ENCODE measurements at places on chromosomes 1 and 21. TPM values are rescaled to one million over a fixed set of nuclear protein-coding genes. Genes with fewer than 3 reads are reported as not detected.

DNA sequence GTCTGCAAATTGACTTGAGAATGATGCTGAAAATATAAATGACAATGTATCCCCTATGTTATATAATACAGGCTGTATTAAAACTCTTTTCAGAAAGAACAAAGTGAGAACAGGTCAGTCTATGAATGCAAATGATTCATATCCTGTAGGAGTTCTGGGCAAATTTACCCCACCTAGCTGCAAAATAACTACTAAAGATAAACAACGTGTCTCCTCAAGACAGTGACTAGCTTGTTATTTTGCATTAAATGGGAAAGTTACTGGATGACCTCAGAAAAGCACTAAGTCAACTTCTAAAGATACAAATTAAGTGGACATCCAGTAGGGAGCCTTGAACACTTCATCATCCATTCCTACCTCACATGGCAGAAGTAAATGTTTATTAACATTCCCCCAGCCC lies 11.1 kb downstream of the RNF19B start:
- peak; percentile 77 for DNase-seq

GRCh38 chr1:84619383-84620102 lies 45.3 kb upstream of the CTBS start:
- DNase-seq, result peak; percentile 81

- no peak for DNase-seq
Measured at GRCh38 chr1:228315945-228316588, 90.6 kb downstream of the TRIM11 start.

DNA sequence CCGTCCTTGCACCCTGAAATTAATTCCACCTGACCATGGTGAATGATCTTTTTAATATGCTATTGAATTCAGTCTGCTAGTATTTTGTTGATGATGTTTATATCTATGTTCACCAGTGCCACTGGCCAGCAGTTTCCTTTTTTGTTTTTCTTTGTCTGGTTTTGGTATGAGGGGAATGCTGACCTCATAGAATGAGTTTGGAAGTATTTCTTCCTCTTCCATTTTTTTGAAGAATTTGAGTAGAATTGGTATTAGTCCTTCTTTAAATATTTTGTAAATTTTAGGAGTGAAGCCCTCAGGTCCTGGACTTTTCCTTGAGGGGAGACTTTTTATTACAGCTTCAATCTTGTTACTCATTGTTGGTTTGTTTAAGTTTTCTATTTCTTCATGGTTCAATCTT lies 231.6 kb downstream of the MRPL39 start:
- peak; percentile 53 for DNase-seq

The CD1E gene
- not detected for total RNA-seq

The LORICRIN gene
- total RNA-seq, result not detected

The FCGR3A gene
- total RNA-seq, result not detected
